ENCODE measurements at places on chromosomes 3 and 15.
A peak's percentile ranks its signal among the peaks of the same experiment; 100 is the strongest.

- no peak for DNase-seq
Measured at GRCh38 chr15:85742186-85742821, 52.4 kb downstream of the KLHL25 start.

DNA sequence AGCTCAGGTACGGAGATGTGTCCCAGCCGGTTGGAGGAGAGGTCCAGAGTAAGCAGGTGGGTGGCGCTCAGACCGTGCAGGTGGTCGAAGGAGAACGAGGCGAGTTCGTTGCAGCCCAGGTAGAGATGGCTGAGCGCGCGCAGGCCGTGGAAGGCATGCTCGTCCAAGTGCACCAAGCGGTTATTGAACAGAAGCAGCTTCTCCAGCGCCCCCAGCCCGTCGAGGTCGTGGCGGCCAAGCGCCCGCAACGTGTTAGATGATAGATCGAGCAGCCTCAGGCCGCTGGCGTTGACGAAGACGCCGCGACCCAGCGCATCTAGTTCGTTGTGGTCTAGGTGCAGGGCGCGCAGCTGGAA, 648 bp downstream of the AMIGO3 start:
- no peak for DNase-seq

GRCh38 chr3:53534216-53534615, 39.8 kb downstream of the CACNA1D start:
- DNase-seq = no peak

- DNase-seq = peak; percentile 100
Measured at GRCh38 chr15:74545776-74546656, 5.0 kb downstream of the ARID3B start.

DNA sequence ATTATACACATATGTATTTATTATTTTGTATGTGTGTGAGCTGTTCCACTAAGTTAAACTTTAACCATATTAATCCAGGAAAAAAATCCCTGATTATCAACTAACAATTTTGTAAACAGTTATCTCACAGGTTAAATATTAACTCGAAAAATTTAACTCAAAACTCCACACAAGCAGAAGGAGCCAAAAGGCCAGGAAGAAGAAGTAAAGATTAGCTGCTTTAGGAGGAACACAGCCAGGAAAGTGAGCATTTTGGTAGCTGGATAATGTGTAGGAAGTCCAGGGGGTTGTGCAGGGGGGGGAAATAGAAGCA, 425.0 kb downstream of the TIGIT start:
- DNase-seq = no peak

- DNase-seq = no peak
Measured at GRCh38 chr3:45881078-45882022, 5.0 kb upstream of the CCR9 start.

- DNase-seq = no peak
Measured at GRCh38 chr3:60798456-60798855, 452.8 kb downstream of the FHIT start.

GRCh38 chr3:76969996-76970615, 69.8 kb upstream of the ROBO2 start:
- no peak for DNase-seq

- no peak for DNase-seq
Measured at GRCh38 chr3:37297459-37297858, 123.1 kb upstream of the LRRFIP2 start.

- DNase-seq = peak; percentile 50
Measured at GRCh38 chr3:40768536-40768935, 243.8 kb downstream of the ZNF621 start.

DNA sequence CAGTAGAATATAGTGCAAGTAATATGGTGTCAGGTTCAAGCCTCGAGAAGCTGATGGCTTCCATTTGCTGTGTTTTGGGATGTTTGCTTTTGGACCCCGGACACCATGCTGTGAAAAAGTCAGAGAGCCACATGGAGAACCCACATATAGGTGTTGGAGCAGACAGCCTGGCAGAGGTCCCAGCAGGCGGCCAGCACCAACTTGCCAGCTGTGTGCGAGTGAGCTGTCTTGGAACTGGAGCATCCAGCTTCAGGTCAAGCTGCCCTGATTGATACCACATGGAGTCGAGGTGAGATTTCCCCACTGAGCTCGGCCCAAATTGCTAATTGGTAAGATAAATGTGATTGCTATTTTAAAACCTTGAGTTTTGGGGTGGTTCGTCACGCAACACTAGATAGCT, 185.7 kb upstream of the TBL1XR1 start:
- no peak for DNase-seq

GRCh38 chr3:58518291-58518789, 18.6 kb downstream of the ACOX2 start:
- DNase-seq = no peak

DNA sequence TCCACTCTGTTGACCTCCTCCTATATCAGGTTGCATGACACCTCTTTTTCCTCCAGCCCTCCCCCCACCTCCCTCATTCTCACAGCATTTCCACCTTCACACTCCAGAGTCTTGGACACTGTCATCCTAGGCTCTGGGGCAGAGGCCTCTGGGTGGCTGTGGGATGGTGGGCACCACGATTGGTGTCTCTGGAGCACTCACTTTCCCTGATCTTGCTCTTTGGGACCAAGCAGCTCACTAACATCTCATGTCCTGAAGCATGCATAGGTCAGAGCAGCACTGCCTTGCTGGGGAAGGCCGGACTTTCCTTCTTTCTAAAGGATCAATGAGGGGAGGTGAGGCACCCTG, 14.9 kb downstream of the ZBTB47 start:
- DNase-seq = no peak

All from suppressor macrophage treated with lipopolysaccharide for 4 hours (primary cell).